ENCODE measurements at places on chromosomes 11 and 22. TPM values are rescaled to one million over a fixed set of nuclear protein-coding genes. Genes with fewer than 3 reads are reported as not detected.

Gene CNIH2
- 4.5 TPM for total RNA-seq

GRCh38 chr11:85694385-85694980 lies 8.5 kb upstream of the CCDC89 start:
- peak; percentile 53 for DNase-seq

Gene MYRF
- 0.30 TPM for total RNA-seq

Gene PDE3B
- 99.5 TPM for total RNA-seq

Gene DCHS1
- total RNA-seq: 2.4 TPM

Gene AIP
- total RNA-seq: 124 TPM

Gene HARBI1
- 19.2 TPM for total RNA-seq

Gene ANKK1
- total RNA-seq: 0.89 TPM

GRCh38 chr11:126145954-126146353 lies 65.5 kb downstream of the RPUSD4 start:
- DNase-seq: no peak

- no peak for DNase-seq
Observed at GRCh38 chr11:856397-856796, 13.7 kb downstream of the TSPAN4 start.

DNA sequence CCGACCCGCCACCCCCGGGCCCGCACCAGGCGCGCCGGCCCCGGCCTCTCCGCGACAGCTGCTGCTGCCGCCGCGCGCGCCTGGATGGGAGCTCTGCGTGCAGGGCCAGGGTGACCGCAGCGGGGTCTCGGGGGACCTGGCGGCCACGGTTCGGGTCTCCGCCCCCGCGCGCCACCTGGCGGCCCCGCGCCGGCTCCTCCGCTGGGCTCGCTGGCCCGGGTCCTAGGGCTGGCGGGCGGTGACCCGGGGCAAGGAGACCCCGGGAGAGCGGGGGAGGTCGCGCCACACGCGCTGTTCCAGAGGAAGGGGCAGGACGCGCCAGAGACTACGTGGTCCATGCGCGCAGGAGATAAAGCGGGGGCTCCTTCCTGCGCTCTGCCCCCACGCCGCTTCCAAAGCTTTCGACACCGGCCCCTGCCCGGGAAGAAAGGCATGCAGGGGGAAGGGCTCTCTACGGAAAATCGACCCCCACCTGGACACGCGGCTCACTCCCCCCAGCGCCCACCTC lies 562 bp downstream of the SHANK2 start:
- DNase-seq: no peak

DNA sequence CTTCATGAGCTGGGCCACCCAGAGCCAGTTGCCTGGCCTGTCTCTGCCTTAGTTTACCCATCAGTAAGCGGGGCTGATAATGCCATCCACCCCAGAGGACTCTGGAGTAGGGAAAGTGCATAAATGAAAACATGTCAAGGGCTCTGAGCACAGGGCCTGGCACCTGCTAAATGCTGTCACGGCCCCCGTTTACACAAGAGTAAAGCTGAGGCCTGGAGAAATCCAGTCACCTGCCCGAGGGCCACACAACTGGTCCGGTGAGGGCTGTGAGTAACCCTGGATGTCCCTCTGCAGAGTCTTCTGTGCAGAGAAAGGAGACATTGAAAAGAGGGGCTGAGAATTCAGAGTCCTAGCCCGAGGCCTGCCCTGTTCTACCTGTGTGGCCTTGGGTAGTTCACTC lies 110.6 kb upstream of the ANO1 start:
- DNase-seq: no peak
